Heart right ventricle (tissue), 16 donors: ENCODE measurements at places on chromosomes 1 and 21.

GRCh38 chr1:29621826-29622435, 385.6 kb downstream of the PTPRU start:
- no peak for DNase-seq

DNA sequence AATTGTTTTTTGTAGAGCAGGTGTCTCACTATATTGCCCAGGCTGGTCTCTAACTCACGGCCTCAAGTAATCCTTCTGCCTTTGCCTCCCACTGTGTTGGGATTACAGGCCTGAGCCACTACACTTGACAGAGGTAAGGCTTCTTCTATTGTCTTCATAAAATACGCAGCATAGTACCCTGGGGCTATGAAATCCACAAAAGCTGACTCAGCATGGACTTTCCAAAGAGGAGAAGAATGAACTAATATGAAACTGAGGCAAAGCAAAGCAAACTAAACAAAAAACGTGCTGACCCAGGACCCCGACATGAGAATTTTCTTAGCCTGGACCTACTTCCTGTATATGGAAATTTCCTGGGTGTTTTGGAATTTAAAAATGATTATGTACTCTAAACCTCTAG, 18.5 kb upstream of the ATP13A2 start:
- no peak for DNase-seq

DNA sequence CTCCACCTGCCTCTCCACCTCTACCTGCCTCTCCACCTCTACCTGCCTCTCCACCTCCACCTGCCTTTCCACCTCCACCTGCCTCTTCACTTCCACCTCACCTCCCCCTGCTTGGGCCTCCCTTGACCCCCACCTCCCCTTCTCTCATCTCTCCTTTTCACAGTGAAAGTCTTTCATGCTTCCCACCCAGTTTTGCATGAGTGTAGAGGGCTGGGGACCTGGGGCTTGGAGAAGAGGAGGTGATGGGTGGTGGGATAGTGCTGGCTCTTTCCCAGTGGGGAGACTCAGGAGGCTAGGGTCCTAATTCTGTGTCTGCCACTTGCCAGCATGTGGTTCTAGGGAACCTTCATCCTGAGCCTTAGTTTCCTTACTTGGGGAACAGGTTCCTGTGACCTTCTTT, 316.2 kb upstream of the C1orf174 start:
- DNase-seq: no peak

DNA sequence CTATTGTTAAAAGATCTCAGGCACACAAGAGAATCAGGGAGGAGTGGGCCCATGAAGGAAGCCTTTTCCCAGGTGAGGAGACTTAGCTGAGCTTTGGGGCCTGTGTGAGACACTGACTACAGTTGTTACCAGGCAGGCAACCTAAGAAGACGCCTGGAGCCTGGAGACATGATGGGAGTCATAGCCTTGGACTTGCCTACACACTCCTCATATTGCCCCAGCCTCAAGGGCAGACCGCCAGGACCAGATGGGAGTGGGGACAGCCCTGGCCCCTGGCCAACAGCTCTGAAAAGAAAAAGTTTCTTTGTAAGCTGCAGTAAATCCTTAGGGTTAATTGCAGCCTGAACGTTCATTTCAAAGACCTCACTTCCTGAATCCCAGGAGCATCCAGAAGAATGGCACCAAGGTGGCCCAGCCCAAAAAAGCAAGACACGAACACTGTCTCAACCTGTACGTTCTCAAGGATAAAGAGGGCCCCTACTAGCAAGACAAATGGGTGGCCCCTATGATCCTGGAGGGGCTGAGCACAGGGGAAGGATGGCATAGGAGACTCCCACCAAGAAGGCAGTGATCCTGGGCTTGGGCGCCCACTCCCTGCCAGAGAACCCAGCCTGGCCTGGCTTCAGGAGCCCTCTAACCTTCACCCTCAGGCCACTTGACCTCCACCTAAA, 33.2 kb upstream of the BTG2 start:
- DNase-seq: no peak
